Activated CD8-positive, alpha-beta memory T cell treated with anti-CD3 and anti-CD28 coated beads for 4 hours (primary cell): ENCODE measurements at places on chromosomes 12 and 14.

DNA sequence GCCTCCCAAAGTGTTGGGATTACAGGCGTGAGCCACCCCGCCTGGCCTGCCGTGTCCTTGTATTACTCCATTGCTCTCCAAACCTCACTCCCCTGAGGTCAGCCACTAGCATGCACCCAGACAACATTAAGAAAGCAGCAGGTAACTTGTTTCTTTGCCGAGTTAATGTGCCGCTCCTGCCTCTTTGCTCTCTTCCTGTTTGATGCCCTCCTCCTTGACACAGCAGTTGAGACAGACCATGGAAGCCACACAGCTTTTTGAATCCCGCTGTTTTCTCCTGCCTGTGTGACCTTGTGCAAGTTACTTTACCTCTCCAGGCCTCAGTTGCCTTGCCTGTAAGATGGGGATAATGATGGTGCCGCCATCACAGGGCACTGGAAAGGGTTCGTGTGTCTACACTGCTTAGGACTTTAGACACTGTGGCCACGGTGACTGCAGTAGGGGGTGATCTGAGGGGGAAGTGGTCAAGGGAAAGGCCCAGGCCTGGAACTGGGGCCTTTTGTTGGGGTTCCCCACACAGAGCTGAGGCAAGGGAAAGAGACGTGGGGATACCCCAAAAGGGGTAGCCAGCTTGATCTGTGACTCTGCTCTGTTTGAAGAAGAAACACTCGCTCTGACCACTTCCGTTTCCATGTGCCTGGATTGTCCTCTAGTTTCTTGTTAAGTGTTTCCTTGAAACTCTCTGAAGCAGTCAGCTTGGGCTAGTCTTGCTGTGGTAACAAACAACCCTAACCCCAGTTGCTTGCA is 69.3 kb downstream of the RIN3 start:
- no peak for DNase-seq

GRCh38 chr12:15752785-15753184 is 36.4 kb downstream of the EPS8 start:
- DNase-seq: no peak

GRCh38 chr12:3304436-3305165 is 186.4 kb upstream of the PRMT8 start:
- no peak for DNase-seq

DNA sequence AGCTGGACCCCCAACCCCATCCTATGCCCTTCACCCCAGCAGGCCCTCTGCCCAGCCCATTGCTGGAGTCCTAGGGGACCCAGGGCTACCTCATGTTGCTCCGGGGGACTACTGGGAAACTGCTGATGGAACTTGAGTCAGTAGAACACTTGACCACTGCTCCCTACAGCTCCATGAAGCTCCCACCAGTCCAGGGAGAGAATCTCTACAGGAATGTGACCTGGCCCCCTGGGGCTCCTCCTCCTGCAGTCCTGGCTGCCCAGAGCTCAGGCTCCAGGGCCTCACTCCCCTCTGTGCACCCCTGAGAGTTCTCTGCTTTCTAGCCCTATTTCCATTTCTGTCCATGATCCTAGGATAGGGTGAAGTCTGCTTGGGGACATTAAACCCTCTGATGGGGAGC is 10.8 kb upstream of the AQP2 start:
- DNase-seq: no peak

DNA sequence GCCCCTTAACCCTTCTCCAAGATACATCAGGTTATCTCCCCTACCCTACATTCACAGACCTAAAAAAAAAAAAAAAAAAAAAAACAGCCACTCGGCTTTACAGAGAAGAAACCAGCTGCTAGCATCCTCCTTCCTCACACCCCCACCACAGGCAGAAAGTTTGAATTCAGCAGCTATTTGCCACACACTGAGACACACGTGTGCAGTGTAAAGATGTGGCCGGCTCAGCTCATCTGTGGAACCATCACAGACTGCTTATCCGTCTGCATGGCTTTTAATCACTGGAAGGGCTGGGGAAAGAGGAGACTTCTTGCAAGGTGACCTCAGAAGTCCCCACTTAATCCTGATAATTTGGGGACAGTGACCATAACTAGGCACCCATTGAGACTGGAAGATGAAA is 50.0 kb downstream of the VWF start:
- no peak for DNase-seq

GRCh38 chr14:89485264-89485663 is 68.2 kb upstream of the FOXN3 start:
- no peak for DNase-seq

DNA sequence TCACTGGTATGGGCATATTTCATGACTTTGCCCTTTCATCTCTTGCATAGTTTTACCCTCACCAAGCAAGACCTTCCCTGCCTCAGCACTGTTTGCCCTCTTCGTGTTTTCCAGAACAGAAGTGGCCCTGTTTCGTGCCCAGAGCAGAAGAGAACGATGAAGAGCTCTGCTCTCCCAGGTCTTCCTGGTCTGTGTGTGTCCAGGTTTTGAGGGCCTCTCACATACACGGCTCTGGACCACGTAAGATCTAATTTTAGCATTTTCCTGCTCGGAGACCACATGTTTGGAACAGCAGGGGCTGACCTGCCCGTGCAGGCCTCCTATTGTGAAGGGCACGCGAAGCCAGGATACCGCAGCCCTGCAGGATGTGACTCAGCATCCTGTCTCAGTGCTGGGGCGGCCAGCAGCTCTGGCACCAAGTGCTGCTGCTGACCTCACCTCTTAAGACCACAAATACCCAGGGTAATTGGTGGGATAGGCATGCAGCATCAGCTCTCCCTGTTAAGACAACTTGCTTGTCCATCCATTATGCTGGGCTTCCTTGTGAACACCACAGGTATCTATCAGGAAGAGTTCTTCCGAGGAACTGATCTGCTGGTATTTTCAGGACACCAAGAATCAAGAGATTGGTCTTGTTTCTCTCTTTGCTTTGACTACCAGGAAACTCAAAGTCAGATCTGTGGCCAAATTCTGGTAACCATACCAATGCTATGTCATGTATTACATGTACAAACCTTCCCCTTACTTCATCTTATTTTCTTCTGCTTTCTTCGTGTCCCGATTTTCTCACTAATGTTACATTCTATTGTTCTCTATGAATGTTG is 19.0 kb downstream of the SSH1 start:
- peak; percentile 58 for DNase-seq

- DNase-seq: no peak
These were observed 480.7 kb upstream of the RGS6 start for GRCh38 chr14:71451501-71451900.

DNA sequence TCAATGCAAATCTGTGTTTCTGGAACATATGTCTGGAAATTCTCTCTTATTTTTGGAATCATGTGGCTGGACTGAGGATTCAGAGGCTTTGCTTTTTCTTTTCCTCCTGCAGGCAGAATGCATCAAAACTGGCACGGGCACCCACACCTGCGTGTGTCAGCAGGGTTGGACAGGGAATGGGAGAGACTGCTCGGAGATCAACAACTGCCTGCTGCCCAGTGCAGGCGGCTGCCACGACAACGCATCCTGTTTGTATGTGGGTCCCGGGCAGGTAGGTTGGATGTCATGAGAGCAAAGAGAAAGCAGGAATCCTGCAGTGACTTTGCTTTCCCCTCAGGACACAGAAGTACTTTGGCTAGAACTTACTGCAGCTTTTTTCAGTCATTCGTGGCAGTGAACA is 90.3 kb downstream of the STAB2 start:
- DNase-seq: no peak

DNA sequence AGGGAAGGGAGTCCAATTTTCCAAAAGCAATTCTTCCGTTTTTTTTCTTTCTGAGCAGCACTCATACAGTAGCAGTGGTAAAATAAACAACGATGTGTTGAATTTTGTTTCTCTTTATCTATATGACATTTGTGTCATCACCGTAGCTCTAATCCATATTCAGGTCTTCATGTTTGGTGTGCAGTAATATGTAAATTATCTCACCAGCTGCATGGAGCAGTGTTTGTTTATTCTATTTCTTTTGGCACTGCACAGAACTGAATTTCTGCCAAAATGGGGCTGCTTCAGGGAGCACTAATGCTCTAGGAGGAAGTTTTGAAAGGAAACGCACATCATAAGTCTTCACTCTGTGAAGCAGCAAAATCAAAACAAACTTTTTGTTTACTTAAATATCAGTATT is 130.0 kb upstream of the NPAS3 start:
- DNase-seq: no peak

DNA sequence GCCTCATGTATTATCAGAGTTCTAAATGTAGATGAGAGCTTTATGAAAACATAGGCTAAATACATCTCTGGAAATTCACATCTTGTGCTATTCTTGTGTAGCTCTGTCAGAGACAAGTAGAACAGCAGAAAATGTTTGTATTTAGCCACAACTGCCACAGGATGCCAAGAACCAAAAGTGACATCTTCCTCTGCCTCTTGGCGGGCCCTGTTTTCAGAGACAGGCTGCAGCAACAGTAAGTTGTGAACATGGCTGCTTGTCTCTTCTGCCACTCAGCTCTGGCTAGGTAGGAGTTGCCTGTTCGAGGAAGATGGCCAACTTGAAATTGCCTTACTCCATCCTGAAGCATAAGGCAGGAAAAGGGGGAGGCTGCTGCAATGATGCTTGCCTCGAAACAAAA is 30.4 kb downstream of the SETD3 start:
- no peak for DNase-seq

- DNase-seq: no peak
These were observed at the start of gene SRGAP1 for GRCh38 chr12:63844391-63845341. SRGAP1 (plus strand) TSS chr12:63844700; CDS start chr12:63844817, 117 bp downstream.

DNA sequence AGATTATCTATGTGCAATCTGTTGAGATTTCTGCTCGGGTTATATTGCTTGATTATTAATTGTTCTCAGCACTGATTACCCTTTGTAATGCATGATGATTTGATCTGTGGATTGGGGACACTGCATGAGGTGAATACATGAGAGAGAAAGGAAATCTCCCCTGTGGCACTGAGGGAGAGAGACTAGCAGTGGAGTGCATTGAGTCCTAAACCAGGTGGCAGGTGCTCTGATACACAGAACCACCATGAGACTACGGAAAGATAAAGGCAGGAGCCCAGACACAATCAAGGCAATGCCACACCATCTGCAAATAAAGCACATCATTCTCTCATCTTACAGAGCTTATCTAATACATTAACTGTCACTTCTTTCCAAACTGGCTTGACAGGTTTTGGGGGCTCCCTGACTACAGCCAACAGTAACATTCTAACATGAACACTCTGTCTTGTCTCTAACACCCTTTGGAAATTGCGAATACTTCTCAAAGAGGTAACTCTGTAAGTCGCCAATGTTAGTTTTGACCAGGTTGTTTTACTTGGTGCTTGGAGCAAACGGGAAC is 37.6 kb upstream of the TSPAN8 start:
- no peak for DNase-seq

- DNase-seq: no peak
These were observed 8.4 kb upstream of the TUBA1A start for GRCh38 chr12:49197256-49197655.

- DNase-seq: no peak
These were observed 44.7 kb downstream of the ATF7IP start for GRCh38 chr12:14410177-14410576.

- no peak for DNase-seq
These were observed 7.8 kb downstream of the ACVRL1 start for GRCh38 chr12:51915003-51915625.

GRCh38 chr14:49879646-49880204 is 13.2 kb upstream of the ARF6 start:
- no peak for DNase-seq

DNA sequence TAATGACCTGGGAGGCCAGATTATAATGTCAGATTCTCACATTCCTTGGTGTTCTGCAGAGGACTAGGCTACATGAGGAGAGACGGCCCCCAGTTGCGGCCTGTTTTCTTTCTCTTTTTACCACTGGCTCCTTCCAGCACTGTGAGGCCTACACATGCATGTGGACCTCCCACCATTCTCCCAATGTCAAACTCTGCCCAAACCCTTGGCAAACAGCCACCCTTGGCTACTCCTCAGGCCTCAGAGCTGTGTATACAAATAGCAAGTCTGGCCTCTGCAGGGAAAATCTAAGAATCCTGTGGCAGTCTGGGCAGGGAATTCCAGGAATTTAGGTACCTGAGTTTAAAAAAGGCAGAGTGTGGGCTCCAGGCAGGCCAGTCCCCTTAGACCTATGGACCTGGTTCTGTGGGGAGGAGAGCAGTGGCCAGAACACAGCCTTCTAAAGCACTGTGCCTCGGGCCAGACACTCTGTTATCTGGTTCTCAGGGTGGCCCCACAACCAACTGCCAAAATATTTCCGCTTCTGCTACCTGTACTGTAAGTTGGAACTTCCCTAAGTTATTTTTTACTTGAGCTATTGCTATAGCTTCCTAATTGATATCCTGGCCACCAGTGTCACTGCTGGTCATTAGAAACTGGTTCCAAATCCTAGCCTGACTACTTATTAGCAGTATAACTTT is 19.9 kb upstream of the NEDD1 start:
- no peak for DNase-seq

- no peak for DNase-seq
These were observed 13.1 kb upstream of the DAAM1 start for GRCh38 chr14:59175404-59175803.

GRCh38 chr12:2234091-2234490 is 181.3 kb downstream of the CACNA1C start:
- no peak for DNase-seq

- DNase-seq: no peak
These were observed 114.1 kb upstream of the EVL start for GRCh38 chr14:99951085-99951484.

DNA sequence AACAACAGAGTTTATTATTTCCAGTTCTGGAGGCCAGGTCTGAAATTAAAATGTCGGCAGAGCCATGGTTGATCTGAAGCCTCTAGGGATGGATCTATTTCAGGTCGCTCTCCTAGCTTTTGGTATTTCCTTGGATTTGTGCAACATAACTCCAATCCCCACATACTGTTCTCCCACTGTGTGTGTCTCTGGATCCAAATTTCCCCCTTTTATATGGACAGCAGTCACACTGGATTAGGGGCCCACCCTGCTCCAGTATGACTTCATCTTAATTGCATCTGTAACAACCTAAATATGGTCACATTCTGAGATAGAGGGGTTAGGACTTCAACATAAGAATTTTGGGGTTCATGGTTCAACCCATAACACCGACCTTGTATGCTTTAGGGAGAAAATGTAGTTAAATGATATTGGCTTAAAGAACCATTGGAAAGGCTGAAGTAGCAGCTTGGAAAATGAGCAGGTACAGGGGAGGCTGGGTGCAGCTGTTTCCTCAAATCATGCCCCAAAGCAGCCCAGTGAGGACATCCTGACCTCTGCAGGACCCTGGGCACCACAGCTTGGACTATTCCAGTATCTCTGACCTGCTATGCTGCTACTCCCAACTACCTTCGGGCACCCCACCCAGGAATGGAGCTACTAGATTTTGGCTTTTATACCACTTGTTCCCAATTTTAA is 13.9 kb upstream of the MDM2 start:
- DNase-seq: no peak

GRCh38 chr14:105489542-105490266 is 1.3 kb upstream of the TEDC1 start:
- DNase-seq: peak; percentile 71

- DNase-seq: no peak
These were observed 2.8 kb downstream of the MBIP start for GRCh38 chr14:36317650-36318049.
